Activated naive CD4-positive, alpha-beta T cell treated with anti-CD3 and anti-CD28 coated beads, Interleukin-2, amount 10 ng/mL, durations not matched to agents 7 days and 5 days (primary cell): ENCODE measurements at places on chromosomes 3 and 15.

GRCh38 chr3:12484983-12485327 lies 675 bp downstream of the TSEN2 start:
- no peak for DNase-seq

DNA sequence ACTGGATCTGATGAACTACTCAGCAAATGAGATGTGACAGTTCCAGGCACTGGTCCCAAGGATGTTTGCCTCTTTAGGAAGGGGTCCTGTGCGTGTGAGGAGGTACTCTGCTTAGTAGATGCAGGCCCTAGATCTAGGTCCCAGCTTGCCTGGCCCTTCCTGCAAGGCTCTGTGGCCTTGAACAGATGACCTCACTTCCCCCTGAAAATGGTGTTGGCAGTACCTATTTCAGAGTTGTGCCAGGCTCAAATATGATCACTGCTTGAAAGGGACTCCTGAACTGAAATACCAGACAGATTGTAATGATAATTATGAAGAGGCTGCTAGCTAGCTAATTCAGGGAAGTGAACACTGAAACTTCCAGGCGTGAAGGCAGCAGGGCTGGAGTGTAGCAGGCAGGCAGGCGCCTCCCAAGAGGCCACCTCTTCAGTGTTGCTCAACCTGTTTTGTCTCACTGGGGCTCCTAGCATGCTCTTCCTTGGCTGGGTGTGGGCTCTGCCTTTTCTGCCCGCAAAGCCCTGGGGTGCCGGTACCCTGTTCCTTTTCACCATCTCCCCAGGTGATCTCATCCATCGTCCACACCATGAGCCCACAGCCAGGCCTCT lies 24.1 kb upstream of the CPNE9 start:
- no peak for DNase-seq

DNA sequence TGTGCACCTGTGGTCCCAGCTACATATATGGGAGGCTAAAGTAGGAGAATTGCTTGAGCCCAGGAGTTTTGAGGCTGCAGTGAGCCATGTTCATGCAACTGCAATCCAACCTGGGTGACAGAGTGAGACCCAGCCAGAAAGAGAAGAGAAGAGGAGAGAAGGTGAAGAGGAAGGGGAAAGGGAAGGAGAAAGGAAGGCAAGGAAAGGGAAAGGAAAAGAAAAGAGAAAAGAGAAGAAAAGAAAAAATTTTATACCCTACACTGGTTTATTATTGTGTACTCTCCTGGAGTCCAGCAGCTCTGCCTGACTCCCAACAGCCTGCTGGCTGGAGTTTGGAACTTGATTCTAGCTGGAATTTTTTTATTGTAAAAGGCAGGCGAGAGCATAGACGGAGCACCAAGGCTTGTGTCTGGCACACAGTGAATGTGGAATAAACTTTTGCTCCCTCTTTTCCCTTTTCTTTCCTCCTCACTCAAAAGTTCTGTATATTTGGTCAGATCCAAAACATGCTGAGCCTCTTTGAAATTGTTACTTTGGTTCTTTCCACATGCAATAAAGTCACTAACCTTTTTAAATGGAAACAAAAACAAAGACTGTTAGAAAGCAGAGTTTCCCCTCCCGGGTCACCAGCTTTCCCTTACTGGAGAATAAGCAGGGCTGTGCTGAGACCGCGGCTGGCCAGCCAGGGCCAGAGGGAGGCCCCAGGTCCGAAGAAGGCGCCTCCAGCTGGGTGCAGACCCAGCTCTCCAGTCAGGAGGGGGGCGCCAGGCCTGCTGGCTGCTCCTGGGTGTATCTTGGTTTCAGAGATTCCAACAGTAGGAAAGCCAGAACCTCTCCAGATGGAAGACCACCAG lies 9.9 kb downstream of the THSD4 start:
- DNase-seq, result no peak

GRCh38 chr3:149895339-149895738 lies 75.4 kb downstream of the PFN2 start:
- no peak for DNase-seq

DNA sequence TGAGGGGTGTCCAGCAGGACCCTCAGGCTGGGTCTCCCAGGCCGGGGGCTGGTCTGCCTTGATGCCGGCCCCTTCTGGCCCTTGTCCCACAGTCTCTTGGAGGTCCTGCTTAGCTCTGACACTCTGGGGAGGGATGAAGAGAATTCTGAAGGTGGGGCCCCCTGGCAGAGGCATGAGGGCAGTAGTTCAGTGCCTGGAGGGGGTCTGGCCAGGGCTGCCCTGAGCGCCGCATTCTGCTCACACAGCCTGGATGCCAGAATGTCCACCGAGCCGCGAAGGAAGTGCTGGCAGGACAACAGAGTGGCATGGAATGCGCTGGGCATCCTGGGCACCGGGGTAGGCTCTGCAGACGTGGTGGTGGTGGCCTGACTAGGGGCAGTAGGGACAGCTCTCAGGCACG lies 55.5 kb downstream of the SMAD6 start:
- no peak for DNase-seq

- DNase-seq, result no peak
Measured at GRCh38 chr3:154776549-154777225, 303.4 kb upstream of the MME start.

DNA sequence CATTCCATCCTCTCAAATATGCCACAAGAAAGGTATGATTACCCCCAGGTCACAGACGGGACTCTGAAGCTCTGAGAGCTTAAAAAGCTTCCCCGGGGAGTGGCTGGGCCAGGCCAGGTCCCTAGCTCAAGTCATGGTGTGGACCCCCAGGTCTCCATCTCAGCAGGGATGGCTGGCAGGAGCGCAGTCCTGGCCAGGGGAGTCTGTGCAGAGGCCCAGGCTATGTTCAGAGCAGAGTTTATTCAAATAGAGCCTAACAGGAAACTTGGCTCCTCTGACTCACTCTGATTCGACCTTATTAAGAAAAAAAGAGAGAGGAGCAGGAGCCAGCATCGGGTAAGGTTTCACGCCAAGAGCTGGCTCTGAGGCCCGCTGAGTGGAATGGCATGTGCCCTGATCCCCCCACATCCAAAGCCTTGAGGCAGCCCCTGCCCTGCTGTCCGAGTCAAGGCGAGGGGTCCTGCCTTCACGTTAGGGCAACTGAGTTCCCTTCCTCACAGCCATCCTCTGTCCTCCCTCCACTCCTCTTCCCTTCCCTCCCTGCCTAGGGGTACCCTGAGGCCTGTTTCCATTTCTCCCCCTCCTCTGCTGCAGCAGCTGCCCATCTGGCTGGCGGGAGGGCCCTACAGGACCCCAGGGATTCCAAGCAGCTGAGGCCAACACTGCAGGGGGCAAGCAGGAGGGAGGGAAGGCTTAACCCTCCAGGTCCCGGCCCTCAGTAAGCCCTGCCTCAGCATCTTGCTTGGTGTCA lies 1.9 kb upstream of the LOXL1 start:
- DNase-seq, result no peak

DNA sequence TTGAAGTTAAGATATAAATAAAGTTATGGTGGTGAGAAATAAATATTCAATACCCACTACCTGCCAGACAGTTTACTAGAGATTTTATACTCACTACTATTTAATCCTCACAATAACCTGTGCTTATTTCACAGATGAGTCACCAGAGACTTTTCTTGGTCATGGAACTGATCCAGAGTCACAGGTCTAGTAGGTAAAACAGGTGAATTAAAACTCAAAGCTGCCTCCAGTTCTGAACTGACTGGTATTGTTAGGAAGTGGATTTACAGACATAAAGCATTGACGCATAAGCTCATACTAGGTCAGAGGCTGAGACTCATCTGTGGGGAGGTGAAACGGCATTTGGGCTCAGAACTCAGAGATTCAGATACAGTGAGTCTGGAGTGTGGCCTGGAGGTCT lies 1009.9 kb downstream of the AGBL1 start:
- no peak for DNase-seq

DNA sequence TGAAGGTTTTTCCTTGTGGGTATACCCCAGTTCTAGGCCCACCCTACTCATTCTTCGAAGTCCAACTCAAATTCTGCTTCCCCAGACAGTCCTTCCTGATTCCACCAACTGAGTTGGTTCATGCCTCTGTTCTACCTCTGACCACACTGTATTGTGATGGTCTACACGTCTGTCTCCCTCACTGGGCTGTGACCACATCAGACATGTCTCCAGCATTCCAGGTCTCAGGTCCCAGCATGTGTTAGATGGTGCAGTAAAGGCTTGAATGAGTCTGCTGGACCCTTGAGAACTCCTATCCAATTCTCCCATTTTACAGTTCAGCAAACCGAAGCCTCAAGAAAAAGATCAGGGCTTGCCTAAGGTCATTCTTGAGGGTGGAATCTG lies 2.8 kb upstream of the ATP2B2 start:
- DNase-seq, result no peak

GRCh38 chr3:186920301-186920700 lies 10.0 kb upstream of the ST6GAL1 start:
- no peak for DNase-seq

- DNase-seq, result peak; percentile 26
Measured at GRCh38 chr3:99753268-99753975, 64.2 kb upstream of the CMSS1 start.

DNA sequence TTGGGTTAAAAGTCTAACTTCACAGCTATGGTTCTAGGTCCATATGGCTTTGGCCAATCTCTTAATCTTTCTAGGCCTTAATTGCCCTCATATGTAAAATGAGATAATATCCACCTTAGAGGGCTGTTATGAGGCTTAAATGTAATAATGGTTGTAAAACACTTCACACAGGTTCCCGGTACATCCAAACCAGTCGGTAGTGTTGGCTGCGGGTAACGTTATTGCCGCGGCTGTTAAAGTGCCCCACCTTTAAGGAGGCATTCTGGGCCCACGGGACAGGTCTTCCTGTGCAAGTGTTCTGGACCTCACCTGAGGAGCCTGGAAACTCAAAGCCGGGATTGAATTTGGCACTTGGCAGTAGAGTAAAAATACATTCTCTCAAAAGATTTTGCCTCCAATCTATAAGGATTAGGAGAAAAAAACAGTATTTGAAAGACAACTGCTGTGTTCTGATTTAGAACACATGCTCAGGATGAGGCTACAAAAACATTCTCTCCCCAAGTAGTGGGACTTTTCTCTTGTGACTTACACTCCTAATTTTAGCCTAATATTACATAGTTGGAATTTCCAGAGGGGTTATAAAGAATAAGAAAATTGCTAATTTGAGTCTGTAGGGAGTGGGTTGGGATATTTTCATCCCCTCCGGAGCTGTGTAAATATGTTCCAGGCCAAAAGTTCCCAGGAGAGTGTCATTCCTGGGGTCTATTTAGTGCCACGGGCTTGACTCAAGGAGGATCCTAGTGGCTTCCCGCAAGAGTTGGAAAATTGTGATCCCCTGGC lies 44.9 kb upstream of the TSEN2 start:
- DNase-seq, result no peak

DNA sequence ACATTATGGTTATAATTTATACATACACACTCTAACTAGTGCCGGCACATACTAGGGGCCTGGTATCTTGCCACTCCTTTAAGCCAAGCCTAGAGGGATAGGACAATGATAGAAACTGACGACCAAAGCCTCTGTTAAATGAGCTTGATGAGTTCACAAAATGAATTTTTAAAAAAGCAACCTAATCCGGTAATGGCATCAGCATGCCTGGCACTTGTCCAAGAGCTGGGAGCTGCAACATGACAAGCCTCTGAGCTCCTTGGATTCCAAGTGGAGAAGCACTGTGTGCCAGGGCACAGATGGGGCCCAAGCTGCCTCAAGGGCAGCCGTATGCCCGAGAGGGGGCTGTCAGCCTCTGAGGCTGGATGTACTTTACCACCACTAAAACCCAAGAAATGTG lies 9.7 kb downstream of the ETV5 start:
- no peak for DNase-seq

- DNase-seq, result no peak
Measured at GRCh38 chr15:69511015-69511414, 58.4 kb downstream of the RPLP1 start.

- DNase-seq, result no peak
Measured at GRCh38 chr3:44989636-44990373, 13.8 kb downstream of the EXOSC7 start.

DNA sequence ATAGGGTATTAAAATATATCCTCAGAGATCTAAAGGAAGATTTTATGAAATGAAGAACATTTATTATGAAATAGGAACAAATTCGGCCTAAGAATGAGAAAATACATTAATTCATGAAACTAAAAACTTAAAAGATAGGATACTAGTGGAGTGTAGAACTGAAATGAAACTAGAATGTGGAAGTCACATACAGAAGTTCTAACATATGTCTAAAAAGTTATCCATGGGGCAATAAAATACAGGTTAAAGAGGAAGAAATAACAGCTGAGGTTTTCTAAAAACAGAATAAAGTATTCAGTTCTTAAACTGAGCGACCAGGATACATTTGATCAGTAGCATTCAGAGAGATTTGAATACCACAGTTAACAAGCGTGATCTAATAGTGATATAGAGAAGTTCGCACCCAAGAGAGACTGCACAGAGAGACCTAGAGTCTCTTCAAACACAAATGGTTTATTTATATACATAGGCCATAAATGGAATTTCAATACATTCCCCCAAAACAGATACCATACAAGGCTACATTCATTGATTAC lies 85.9 kb downstream of the FEZF2 start:
- DNase-seq, result no peak

- no peak for DNase-seq
Measured at GRCh38 chr15:85897895-85898717, 103.4 kb upstream of the KLHL25 start.

DNA sequence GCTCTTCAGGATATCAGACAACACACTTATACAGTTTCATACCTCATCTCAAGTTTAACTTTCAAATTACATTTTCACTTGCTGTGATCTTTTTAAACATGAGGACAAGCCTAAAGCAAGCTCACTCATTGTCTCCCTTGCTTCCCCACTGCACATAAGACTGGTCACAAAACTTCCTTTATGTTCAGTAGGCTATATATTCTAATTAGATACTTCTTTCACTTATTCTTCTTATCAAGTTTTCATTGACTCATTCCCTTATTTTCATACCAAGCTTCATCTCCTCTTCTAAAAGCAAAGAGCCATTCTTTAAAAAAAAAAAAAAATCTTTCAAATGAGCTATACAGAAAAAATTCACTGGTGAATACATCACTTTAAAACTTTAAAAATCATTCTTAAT lies 62.6 kb downstream of the ESYT3 start:
- no peak for DNase-seq

DNA sequence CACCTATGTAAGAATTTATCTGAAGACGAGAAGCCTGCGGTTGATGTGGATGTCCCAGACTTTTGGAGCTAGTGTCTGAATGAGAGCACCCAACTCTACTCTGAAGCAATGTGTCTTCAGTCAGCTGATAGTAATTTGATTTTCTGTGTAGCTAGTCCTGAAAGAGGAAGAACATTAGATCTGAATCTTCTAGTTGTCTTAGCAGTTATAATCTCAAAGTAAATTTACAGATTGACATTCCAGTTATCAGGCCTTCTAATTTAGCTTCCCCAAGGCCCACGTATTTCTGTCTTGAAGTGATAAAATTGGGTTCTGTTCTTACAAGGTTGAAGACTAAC lies 1.5 kb downstream of the TCAIM start:
- DNase-seq, result no peak

- DNase-seq, result no peak
Measured at GRCh38 chr3:95277613-95278012, 1214.8 kb downstream of the NSUN3 start.
